ENCODE measurements at places on chromosomes 3 and 15.

- DNase-seq = no peak
These were observed 29.0 kb upstream of the TBC1D21 start for GRCh38 chr15:73844356-73844755.

DNA sequence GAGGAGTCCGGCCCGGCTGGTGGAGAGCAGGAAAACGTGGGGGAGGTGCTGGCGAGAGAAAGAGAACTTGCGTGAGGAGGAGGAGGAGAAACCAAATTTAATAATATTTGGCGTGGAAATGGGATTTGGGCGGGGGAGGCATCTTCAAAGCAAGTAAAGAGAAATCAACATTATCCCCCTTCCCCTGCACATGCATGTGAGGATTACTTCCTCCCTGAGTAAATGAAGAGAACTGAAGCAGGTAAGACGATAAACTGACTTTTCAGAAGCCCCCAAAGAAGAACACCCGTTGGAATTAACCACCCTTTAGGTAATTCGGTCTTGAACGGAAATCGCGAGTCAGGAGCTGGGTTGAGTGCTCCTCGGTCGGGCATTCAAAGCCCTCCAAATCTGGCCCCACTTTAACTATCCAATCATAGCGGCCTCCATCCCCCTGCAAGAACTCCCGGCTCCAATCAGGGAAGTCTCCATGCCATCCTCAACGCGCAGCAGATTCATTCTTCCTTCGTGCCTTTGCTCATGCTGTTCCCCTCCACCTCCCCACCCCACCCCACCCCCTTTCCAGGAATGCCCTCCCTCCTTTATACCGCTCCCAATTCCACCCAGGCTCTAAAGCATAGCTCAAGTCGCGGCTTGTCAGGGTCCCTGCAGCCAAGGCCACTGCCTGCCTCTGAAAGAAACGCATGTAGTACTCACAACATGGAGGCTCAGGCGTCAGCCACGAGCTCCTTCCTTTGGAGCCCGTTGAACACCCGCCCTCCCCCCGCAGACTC, 545 bp upstream of the RFX7 start:
- DNase-seq = no peak

GRCh38 chr3:126357295-126358037, at the start of gene KLF15:
TSS of gene KLF15 (minus strand) at chr3:126357408. CDS start at chr3:126352922, 4,486 bp downstream.
- peak; percentile 51 for DNase-seq

DNA sequence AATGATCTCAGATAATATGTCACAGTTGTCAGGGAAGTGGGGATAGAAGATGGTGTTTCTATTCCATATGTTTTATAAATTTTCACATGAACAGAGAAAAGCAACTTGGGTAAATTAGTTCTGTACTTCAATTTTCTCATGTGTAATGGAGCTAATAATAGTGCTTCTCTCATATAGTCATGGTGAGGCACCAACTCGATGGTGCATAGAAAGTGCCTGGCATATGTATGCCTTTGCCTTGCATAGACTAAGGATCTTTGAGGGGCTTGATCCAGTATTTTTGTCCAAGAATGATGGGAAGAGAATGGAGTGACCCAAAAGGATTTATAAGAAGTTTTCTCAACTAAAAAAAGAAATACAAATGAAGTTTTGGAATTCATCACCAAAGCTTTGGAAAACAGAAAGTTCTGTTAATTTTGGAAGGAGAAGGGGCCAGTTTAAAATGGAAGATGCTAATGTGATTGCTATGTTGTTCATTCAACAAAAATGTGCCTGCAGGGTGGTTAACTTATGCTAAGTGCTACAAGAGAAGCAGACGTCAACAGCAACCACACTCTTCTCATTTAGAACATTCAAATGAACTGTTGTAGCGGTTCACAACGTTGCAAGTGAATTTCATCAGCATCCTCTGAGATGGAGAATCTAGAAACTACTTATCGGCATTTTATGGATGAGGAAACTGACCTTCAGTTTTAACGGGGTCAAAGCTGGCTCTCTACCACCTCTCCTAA, 86.1 kb downstream of the RTP4 start:
- DNase-seq = no peak

DNA sequence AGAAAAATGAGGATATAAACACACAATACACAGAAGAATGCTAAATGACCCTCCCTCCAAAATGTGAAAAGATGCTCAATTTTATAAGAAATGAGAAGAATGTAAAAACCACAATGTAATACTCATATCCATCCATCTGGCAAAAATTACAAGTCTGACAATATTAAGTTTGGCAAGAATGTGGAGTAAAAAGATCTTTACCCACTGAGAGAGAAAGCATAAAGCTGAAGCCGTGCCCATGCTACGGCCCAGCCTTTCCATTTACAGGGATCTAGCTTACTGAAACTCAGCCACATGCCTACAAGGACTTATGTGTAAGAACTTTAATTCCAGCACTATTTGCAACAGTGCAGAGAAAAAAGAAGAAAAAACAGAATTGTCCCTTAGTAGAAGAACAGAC, 42.9 kb downstream of the ATP13A3 start:
- DNase-seq = no peak

- no peak for DNase-seq
These were observed 544.7 kb downstream of the MECOM start for GRCh38 chr3:169118666-169119370.

DNA sequence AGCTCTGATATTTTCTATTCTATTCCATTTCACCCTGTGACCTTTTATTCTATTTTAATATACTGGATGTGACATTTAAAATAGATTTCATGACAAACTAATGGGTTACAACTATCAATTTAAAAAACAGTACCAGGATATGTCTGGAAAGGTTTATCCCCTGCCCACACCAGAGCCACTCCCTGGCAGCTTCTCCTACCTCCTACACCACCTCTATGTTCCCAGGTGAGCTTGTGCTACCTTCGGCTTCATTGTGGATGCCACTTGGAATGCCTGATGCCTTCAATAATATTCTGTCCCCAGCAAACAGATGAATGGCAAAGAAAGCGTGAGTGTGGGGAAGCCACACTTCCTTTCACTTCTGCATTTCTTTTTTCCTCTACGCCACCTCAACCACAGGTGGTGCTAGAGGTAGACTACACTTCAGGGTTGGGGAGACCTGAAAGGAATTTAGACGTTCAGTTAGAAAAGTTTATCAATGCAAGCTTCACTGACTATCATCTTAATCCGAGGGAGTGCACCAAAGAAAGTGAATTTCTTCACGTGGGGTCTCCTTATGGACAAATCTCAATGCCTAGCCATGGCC, 213.0 kb downstream of the SSR3 start:
- no peak for DNase-seq

DNA sequence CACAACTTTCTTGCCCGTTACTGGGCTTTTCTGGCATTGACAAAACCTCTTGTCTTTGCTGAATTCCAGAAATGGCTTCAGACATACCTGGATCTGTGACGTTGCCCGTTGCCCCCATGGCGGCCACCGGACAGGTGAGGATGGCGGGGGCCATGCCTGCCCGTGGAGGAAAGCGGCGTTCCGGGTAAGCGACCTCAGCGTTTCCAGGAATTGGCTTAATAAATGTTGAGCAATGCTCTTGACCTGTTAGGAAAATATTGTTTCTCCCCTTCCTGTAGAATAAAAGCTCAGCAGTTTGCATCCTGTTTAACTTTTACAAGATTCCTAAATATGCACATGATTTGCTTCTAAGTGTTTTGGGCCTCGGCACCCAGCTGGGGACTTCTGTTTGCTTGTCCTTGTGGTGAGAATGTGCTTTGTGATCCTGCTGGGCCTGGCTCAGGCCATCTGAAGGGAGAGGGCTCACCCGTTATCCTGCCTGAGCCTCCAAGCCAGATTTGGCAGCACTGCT, 46.7 kb downstream of the ARNT2 start:
- no peak for DNase-seq

GRCh38 chr15:93707751-93708150, 523.6 kb upstream of the MCTP2 start:
- DNase-seq = no peak

All from stimulated activated CD8-positive, alpha-beta memory T cell treated with anti-CD3 and anti-CD28 coated beads, Interleukin-4, amount 100 ng/mL, for 1 hour (primary cell).